ENCODE measurements at places on chromosomes 5 and 9. TPM values are rescaled to one million over a fixed set of nuclear protein-coding genes. Genes with fewer than 3 reads are reported as not detected.
A peak's percentile ranks its signal among the peaks of the same experiment; 100 is the strongest.

DMGDH gene
- total RNA-seq, result 2.4 TPM

DDX46 gene
- 55.3 TPM for total RNA-seq

FGFR4 gene
- total RNA-seq, result 1.7 TPM

DAB2IP gene
- total RNA-seq, result 47.9 TPM

TRIM36 gene
- total RNA-seq, result 11.1 TPM

SLC45A2 gene
- total RNA-seq, result not detected

TMC1 gene
- total RNA-seq, result not detected

INSL4 gene
- not detected for total RNA-seq

GRCh38 chr5:169439362-169439761 is 138.4 kb upstream of the SLIT3 start:
- DNase-seq, result no peak

DNA sequence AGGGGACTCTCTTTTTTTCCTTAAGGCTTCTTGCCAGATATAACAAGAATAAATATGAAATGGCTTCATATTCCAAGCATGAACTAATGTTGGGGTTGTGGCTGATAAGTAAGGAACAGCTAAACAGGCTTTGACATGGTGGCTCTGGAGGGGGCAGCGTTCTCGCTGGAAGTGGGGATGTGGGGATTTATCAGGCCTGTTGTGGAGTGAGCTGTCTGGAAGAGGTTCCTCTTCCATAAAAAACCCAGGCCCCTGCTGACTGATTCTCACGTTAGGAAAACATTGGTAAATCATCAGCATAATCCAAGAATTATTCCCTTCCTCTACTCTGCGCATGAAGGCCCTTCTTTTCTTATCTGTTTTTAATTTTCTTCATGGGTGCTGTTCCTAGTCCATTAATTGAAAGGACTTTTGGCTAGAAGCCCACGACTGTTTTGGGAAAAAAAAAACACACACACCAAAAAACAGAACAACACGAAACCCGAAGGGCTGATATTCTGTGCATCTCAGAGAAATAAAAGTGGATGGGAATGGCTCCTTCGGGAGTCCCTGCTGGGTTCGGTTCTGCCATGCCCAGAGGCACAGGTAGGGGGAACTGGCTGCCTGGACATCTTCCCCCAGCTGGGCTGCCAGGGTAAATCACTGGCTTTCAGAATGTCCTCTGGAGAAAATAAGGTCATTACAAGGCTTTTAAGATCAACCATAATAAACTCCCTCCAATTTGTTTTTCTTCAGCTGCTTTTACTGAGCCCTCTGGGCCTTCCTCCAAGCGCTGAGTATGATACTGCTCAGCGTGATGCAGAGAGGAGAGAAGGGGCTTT is 297.0 kb downstream of the SLIT3 start:
- DNase-seq, result no peak

GRCh38 chr5:136065588-136065987 is 36.8 kb downstream of the TGFBI start:
- DNase-seq, result no peak

DNA sequence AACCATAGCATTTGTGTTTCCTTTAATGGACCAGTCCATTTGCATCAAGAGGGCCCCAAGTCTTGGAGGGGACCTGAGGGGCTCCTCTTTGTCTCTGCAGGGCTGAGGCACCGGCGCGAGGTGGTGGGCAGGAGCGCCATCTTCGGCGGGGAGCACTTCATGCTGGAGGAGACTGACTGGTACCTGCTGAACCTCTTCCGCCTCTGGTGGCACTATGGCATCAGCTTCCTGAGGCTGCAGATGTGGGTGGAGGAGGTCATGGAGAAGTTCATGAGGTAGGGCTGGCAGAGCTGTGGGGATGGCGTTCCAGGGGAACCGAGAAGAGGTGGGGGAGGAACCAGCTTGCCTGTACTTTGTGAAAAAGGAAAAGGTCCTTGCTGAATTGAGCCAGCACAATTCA is 6.1 kb downstream of the PCYOX1L start:
- peak; percentile 75 for DNase-seq

- no peak for DNase-seq
Measured at GRCh38 chr9:106874652-106875051, 11.7 kb downstream of the ZNF462 start.

DNA sequence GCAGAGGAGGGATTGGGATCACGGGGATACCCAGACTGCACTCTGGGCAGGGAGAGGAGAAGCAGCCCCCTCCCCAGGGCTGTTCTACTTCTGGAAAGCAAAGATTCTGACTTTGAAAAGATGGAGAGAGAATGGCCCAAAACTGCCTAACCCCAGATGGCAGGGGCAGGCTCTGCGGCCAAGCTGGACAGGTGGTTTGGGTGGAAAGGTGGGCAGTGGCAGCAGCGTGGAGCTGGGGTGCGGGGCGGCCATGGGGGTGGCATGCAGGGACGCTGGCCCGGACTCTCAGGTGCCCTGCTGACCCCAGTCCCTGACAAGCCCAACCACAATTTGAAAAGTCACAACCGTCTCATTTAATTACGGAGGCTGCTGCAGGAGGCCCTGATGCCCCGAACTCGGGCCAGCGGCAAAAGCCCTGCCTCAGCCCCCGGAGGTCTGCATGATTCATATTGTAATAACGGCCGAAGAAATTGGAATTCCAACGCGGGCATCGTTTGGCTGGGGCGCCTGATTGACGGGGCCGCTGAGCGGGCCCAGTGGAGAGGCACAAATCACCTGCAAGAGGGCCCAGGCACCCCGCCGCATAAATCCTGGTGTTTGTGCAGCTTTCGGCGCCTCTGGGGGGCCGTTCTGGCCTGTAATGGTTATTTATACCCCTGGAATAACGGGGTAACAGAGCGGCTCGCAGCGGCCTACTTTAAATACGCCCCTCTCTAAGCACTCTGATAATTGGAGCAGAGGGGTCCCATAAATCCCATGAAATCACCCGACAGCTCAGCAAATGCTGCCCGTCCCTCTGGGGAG is 41.8 kb upstream of the FCN2 start:
- no peak for DNase-seq

DNA sequence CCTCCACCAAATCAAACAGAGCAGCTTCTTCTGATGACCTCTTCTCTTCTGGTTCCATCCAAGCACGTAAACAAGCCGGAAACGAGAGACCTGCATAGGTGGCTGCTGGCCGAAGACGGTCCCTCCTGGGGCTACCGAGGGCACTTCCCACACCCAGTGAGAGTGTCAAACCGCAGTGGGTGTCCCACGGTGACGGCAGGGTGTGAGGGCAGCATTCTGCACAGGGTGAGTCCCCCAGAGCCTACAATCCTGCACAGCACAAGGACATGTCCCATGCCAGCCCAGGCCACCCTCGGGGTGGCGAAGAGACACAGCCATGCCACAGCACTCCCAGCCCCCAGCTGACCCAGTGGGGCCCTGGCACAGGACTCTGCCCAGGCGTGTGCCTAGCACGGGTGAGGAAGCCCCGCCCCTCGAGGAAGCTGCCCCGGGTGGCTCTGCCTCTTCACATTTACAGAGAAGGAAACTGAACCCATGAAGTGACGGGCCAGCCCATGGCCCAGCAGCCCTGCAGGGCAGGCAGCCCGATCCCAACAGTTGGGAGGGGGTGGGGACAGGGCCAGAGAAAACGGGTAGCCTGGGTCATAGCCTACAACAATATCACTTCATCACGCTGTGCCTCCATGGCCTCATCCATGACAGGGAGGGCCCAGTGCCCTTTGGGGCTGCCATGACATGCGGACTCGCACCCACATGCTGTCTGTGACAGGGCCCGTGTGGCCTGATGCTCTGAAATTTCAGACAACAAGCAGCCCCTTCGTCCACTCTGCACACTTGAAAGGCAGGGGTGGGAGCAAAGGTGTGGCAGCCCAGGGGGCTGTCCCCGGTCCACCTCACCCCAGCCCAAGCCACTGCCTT is 43.2 kb downstream of the SEMA4D start:
- no peak for DNase-seq

- no peak for DNase-seq
Measured at GRCh38 chr9:89519366-89519805, 21.5 kb upstream of the SEMA4D start.
